Daoy (cell line): ENCODE measurements at places on chromosomes 13 and 19. TPM values are rescaled to one million over a fixed set of nuclear protein-coding genes. Genes with fewer than 3 reads are reported as not detected.

DNA sequence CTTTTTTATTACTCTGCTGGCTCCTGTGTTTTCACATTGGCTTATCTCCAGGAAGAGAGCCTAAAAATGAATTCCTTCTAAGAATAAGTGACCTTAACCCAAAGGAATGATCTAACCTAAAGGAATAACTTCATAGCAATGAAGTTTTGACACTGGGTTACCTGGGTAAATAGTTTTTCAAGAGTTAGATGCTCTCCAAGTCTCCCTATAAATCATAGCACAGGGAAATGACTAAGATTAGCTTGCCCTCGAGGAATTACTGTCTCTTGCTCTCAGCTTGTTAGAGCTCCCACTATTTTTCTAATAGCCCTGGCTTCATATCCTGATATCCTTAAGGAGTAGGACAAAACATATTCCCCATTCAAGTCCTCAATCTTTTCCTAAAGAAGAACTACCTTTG, 66.3 kb downstream of the SPRY2 start:
- no peak for DNase-seq

GRCh38 chr19:54172471-54173358, at the start of gene TMC4:
Gene TMC4 (minus strand): TSS chr19:54173160. CDS start chr19:54173117, 43 bp downstream.
- DNase-seq, result no peak

GRCh38 chr19:45646345-45646698, 7.1 kb upstream of the EML2 start:
- no peak for DNase-seq

- no peak for DNase-seq
Observed at GRCh38 chr19:13764821-13765394, 586 bp downstream of the MRI1 start.

- peak; percentile 84 for DNase-seq
Observed at GRCh38 chr19:33273881-33274662, 28.3 kb downstream of the CEBPA start.

DNA sequence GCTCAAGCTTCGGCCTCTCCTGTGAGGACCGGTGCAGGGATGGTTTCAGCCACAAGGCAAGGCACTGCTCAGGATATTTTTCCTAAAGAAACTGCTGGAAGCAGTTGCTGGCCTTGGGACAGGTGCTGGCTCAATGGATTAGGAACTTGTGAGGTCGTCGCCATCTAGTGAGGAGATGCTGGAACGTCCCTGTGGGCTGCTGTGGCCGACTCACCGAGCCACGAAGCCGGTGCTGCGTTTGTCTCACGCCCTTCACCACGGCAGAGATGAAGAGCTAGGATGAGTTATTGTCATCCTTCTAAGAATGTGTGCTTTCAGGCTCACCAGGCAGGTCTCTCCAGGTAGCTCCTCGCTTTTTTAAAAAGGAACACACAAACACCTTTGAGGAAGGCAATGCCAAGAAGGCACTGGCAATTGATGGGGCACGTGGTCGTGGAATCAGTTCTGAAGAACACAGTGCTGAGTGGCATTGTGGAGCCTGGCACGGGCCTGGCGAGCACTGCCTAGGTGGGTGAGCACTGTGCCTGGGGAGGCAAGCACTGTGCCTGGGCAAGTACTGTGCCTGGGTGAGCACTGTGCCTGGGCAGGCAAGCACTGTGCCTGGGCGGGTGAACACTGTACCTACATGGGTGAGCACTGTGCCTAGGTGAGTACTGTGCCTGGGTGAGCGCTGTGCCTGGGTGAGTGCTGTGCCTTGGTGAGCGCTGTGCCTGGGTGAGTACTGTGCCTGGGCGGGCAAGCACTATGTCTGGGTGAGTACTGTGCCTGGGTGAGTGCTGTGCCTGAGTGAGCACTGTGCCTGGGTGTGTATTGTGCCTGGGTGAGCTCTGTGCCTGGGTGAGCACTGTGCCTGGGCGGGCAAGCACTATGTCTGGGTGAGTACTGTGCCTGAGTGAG, 140.4 kb downstream of the TEX29 start:
- peak; percentile 40 for DNase-seq

GRCh38 chr19:17784201-17785008, 10.5 kb upstream of the B3GNT3 start:
- peak; percentile 74 for DNase-seq

DNA sequence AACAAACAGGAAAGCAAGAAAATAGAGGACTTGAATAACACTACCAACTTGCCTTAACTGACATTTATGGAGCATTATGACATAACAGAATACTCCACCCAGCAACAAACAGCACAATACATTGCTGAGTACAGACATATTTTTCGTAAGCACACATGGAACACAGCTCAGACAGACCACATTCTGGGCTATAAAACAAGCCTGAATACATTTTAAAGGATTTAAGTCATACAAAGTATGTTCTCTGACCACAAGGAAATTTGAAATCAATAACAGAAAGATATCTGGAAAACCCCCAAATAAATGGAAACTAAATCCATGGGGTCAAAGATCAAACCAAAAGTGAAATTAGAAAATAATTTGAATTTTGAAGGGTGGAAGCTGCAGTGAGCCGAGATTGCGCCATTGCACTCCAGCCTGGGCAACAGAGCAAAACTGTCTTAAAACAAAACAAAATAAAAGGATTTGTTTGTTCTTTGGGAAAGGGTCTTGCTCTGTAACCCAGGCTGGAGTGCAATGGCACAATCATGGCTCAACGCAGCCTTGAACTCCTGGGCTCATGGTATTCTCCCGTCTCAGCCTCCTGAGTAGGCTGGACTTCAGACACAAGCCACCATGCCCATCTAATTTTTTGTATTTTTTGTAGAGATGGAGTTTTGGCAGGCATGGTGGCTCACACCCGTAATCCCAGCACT, 5.6 kb downstream of the ZDHHC20 start:
- DNase-seq, result no peak

GRCh38 chr19:38741670-38742069, 2.6 kb downstream of the CAPN12 start:
- DNase-seq, result peak; percentile 3

DNA sequence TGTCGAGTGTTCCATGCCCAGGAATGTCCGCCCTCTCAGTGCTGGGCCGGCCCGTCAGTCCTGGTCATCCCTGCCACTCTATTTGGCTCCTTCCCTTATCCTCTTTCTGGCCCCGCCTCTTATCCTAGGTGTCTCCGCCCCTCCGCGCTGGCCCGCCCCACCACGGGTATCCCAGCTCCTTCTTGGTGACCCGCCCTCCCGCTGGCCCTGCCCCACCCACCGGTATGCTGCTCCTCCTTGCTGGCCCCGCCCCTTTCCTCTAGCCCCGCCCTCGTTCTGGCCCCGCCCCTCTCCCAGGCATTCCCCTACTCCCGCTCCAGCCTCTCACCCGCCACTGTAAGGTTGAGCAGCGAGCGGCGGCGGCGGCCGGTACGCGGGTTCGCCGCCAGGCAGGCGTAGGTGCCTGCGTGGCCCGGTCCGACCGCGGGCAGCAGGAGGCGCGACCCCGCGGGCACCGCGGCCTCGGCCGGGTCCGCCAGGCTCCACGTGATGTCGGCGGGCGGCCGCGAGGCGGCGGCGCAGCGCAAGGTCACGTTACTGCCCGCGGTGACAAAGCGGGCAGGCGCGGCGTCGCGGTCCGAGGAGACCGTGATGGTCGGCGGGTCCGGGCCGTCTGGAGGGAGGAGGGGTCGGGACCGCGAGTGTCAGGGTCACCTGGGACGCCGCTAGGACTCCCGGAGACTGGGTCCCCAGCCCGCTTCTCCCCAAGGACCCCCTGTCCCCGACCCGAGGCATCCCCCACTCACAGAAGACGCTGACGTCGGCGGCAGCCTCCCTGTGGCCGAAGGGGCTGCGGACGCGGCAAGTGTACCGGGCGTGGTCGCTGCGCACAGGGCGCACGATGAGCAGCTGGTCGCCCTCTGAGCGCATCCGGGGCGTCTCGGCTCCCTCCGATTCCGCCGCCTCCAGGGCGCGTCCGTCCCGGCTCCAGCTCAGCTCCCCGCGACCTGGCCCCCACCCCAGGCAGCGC, 2.0 kb downstream of the VSIG10L start:
- peak; percentile 98 for DNase-seq

DNA sequence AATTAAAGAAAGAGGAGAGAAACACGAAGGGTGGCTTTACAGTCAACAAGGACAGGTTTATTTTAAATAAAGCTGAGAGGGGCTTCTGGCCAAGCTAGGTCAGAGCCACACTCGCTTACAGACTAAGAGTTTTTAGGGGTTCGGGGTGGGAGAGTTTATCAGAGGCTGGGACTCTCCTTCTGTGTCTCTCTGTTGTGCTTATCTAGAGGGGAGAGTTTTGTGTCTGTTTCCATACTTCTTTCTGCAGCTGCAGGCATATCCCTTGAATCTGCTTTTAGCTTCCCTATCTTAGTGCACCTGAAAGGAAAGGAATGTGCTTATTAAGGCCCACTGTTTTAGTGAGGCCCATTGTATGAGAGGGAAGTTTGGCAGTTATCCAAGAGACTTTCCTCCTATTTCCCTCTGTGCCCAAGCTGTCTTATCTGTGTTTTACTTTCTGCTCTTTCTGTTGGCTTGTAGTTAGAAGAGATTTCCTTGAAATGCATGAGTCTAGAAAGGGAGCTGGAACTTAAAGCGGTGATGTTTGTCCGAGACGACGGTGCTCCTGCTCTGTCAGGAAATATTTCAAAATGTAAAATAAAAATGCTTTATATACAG, 275.3 kb downstream of the KCTD12 start:
- DNase-seq, result no peak

- no peak for DNase-seq
Observed at GRCh38 chr19:5232798-5233505, 107.7 kb downstream of the PTPRS start.

DNA sequence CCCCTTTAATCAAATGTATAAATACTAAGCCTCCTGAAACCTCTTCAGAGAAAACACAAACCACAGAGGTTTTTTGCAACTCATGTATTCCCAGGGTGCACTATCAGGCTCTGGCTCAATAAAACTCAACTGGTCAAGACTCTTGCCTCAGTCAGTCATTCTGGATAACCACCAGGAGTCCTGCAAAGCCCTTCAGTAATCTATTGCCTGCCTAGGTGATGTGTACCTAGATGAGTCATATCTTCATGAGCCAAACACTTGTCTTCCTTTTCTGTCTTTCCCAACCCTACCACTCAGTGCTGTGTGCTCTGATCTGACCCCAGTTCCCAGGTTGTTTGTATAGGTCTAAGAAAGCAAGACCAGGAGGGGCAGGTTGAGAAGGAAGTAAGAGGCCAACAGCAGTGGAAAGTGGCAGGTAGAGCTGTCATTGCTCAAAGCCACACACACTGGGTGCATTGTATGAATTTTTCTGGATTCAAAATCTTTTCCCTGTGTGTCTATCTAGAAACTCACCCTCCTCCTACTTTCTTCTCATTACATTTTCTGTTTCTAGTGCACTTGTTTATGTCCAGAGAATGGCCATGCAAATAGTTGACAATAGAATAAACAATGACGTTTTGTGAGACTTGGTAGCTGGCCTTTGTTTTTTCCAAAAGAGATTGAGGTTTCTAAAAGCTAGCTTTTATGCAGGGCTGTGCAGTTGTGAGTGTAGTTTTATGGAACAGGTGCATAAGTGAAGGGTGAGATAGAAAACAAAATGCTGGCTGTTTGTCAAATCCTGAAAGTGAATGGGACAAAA, 48.1 kb downstream of the PSG1 start:
- DNase-seq, result no peak

GRCh38 chr19:21593934-21594820, 88.8 kb downstream of the ZNF429 start:
- DNase-seq, result no peak

- DNase-seq, result peak; percentile 8
Observed at GRCh38 chr13:51000061-51000460, 90.5 kb downstream of the RNASEH2B start.

DNA sequence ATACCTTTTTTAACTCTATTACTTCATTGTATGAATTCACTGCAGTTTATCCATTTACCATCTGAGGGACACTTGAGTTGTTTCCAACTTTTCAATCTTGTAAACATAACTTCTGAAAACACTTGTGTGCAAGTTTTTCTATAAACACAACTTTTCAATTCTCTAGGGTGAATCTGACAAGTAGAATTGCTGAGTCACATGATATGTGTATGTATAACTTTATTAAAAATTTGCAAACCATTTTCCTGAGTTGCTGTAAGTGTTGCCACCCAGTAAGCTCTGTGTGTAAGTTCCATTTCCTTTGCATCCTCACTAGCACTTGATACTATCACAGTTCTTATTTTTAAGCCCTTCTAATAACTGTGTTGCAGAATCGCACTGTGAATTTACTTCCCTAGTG, 1415.6 kb upstream of the ATXN8OS start:
- no peak for DNase-seq

- no peak for DNase-seq
Observed at GRCh38 chr19:56681702-56682101, 10.1 kb upstream of the ZNF835 start.

DNA sequence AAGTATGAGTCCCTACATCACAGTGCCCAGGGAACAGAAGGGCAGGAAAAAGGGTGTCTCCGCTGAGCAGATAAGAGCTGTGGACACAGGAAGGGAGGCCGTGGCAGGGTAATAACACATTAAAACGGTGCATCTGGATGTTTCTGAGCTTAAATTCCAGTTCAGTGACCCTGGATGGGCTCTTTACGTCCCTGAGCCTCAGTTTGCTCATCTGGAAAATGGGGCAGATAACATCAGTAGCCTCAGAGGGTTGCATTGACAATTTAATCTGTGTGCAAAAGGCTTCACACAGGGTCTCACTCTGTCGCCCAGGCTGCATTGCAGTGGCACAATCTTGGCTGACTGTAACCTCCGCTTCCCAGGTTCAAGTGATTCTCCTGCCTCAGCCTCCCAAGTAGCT, 58.1 kb downstream of the CELF5 start:
- DNase-seq, result no peak

GRCh38 chr13:72253754-72254153, 386.8 kb upstream of the DACH1 start:
- DNase-seq, result no peak

- no peak for DNase-seq
Observed at GRCh38 chr13:110374431-110375370, 67.6 kb downstream of the COL4A2 start.

- DNase-seq, result no peak
Observed at GRCh38 chr13:27054760-27055159, 116.9 kb downstream of the USP12 start.

The BRCA2 gene
- 7.8 and 19.4 TPM in 2 replicates for total RNA-seq

The IL12RB1 gene
- total RNA-seq, result 3.4 and 3.8 TPM in 2 replicates

The ZNF625 gene
- total RNA-seq, result 6.3 and 14.0 TPM in 2 replicates

The TMEM38A gene
- 1.0 and 1.1 TPM in 2 replicates for total RNA-seq

The BRME1 gene
- total RNA-seq, result 2.1 and 7.9 TPM in 2 replicates

The C1QTNF9 gene
- total RNA-seq, result not detected in 2 replicates

The TYROBP gene
- total RNA-seq, result not detected in 2 replicates

The LIPE gene
- total RNA-seq, result 6.7 and 7.4 TPM in 2 replicates

The MUC16 gene
- total RNA-seq, result not detected in 2 replicates

The KLF12 gene
- 4.1 and 6.6 TPM in 2 replicates for total RNA-seq

The LRCH1 gene
- 2.9 and 3.8 TPM in 2 replicates for total RNA-seq

The ATP1A3 gene
- total RNA-seq, result 0.97 and 1.6 TPM in 2 replicates

The LGALS14 gene
- total RNA-seq, result not detected in 2 replicates

The FSD1 gene
- 28.3 and 47.4 TPM in 2 replicates for total RNA-seq

The NTF4 gene
- total RNA-seq, result not detected in 2 replicates

The TEX30 gene
- 48.4 and 51.3 TPM in 2 replicates for total RNA-seq
